Suprapubic skin (tissue), 4 donors: ENCODE measurements at places on chromosomes 13 and 19.
A peak's percentile ranks its signal among the peaks of the same experiment; 100 is the strongest.

DNA sequence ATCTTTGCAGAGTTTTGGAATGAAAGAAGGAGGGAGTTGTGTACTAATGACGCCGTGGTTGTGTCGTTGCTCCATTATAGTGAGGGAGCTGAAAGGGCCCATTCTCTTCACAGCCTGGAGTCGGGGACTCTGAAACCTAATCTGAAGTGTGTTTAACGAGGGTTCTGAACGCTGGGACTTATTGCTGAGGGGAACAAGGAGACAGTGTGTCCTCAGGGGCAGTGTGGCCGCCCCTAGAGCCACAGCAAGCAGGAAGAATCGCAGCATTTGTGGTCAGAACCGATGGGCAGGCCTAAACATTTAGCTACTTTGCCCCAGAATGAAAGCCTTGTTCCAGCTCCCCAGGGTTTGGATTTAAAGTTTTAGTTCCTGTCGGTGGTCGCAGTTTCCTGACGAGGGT, 156.4 kb upstream of the RNF113B start:
- no peak overlapping the region for H3K27ac ChIP-seq
- no peaks in the 10 kb centered on the region for H3K27me3 ChIP-seq
- no peaks in the 10 kb centered on the region for H3K4me1 ChIP-seq
- DNase-seq, result no peak
- no peaks in the 10 kb centered on the region for H3K36me3 ChIP-seq

DNA sequence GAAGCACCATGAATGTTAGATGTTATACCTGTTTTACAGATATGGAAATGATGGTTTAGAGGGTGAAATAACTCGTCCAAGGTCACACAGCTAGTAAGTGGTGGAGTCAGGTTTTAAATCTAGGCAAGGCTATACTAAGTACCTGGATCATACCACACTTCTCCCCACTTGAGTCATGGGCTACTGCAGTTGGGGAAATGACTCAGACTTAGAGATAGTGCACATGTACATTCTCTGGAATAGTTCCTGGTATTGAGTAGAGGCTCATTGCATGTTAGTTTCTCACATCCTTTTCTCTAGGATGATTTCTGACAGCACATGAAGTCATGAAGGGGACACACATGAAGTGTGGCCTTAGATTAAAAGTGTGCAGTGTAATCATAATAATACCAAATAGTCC, 76.2 kb upstream of the TNFSF11 start:
- H3K4me3 ChIP-seq, result no peak overlapping the region
- H3K36me3 ChIP-seq, result no peaks in the 10 kb centered on the region
- H3K27ac ChIP-seq, result no peak overlapping the region
- no peak for DNase-seq
- H3K4me1 ChIP-seq, result no peaks in the 10 kb centered on the region
- no peaks in the 10 kb centered on the region for H3K27me3 ChIP-seq

DNA sequence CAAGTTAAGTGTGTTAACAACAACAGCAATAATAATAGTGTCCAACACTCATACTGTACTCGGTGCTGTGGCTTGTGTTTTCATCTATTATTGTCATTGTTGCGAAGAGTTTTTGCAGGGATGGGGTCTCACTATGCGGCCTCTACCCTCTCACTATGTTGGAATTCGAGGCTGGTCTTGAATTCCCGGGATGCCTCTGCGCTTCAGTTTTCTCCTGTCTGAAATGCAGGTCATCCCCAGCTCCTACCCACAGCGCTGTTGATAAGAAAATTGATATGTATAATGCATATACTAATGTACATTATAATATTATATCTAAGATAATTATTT, 4.9 kb upstream of the SBK3 start:
- no peaks in the 10 kb centered on the region for H3K36me3 ChIP-seq

GRCh38 chr13:20142927-20143480, 17.8 kb downstream of the GJA3 start:
- H3K36me3 ChIP-seq, result no peaks in the 10 kb centered on the region
- H3K27me3 ChIP-seq, result peaks cover 67% of the 10 kb centered on the region
- no peak overlapping the region for H3K27ac ChIP-seq
- no peak for DNase-seq

DNA sequence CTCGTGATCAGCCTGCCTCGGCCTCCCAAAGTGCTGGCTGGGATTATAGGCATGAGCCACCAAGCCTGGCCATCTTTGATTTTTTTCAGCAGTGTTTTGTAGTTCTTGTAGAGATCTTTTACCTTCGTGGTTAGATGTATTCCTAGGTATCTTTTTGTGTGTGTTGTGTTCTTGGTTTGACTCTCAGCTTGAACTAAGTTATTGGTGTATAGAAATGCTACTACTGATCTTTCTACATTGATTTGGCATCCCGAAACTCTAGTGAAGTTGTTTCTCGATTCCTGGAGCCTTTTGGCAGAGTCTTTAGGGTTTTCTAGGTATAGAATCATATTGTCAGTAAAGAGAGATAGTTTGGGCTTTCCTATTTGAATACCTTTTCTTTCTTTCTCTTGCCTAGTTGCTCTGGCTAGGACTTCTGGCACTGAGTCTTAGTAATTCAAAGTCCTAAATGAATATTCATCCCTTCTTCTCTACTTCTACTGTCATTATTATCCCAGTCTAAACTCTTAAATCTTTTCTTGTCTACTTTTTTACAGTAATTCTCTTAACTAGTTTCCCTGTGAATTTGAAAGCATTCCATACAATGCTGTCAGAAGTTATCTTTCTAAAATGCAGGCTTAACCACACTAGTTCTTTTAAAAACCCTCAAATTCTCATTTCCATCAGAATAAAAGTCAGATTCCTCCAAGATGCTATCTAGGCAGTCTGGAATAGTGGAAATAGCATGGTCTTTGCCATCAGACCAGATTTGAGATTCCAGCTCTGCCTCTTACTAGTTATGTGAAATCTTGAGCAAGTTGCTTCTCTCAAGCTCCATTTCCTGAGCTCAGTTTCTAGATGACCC, 7.0 kb downstream of the GPR18 start:
- DNase-seq, result no peak
- no peak overlapping the region for H3K27ac ChIP-seq
- peaks cover 3% of the 10 kb centered on the region for H3K4me1 ChIP-seq
- H3K36me3 ChIP-seq, result peaks cover 22% of the 10 kb centered on the region
- H3K27me3 ChIP-seq, result no peaks in the 10 kb centered on the region
- no peak overlapping the region for H3K4me3 ChIP-seq

DNA sequence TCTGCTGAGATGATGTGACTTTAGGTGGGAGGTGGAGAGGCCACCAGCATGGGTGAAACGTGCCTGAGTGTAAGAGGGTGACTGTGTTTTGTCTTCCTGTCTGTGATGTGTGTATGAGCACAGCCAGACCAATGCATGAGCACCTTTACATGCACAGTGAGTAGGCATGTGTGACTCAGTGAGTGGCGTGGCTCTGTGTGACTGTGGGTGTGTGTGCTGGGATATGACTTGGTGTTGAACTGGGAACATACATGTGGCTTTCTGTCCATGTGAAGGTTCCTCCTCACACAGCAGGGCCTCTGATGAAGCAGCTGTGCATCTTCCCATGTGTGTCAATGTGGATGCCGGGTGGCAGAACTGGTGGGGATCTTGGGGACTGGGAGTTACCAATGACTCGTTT, 19.9 kb upstream of the LGALS13 start:
- no peak overlapping the region for H3K27ac ChIP-seq
- DNase-seq, result no peak
- H3K4me3 ChIP-seq, result no peak overlapping the region
- peaks cover 6% of the 10 kb centered on the region for H3K27me3 ChIP-seq
- H3K4me1 ChIP-seq, result no peaks in the 10 kb centered on the region
- H3K36me3 ChIP-seq, result no peaks in the 10 kb centered on the region

DNA sequence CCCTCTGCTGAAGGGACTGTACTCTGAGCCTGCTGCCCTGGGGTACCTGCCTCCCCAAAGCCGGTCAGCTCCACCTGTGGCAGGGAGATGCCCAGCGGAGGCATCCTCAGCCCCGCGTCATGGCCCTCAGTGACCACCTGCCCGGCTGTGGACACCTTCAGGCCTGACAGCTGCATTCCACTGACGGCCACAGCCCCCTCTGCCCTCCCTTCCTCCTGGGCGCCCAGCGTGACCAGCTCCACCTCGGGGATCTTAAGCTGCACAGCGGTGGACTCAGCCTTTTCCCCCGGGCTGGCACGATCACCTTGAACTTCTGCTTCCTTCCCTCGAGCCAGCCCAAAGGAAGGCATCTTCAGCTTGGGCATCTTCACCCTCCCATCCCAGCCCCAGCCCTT, 4.8 kb upstream of the HIPK4 start:
- H3K4me3 ChIP-seq, result no peak overlapping the region
- DNase-seq, result no peak
- H3K27ac ChIP-seq, result no peak overlapping the region

DNA sequence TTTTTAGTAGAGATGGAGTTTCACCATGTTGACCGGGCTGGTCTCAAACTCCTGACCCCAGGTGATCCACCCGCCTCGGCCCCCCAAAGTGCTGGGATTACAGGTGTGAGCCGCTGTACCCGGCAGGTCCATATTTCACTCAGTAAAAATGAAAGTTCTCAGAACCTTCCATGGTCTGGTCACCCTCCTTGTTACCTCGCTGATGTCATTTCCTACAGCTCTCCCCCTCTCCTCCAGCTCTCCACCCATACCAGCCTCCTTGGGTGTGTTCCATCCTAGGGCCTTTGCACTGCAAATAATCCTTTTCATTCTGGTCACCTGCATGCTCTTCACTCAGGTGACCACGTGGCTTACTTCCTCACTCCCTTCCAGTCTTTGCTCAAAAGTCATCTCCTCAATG, 78.2 kb upstream of the TNFSF11 start:
- H3K27ac ChIP-seq, result no peak overlapping the region
- no peak overlapping the region for H3K4me3 ChIP-seq
- no peak for DNase-seq
- no peaks in the 10 kb centered on the region for H3K4me1 ChIP-seq
- no peaks in the 10 kb centered on the region for H3K27me3 ChIP-seq

DNA sequence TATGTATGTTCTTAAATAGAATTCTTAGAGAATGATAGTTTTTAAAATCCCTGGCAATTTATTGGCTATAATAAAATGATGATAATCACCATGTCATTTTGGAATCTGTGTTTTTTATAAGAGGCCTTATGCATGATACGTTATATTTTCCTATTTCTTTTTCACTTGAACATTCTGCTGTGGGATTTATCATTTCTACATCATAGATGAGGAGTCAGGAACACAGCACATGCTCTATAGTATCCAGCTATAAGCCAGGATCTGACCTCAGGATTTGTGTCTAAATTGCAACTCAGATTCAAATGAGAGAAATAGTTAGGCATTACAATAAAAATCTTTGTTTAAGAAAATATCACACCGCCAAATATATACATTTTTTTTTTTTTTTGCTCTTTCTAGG, 928.0 kb downstream of the EFNB2 start:
- H3K27me3 ChIP-seq, result no peaks in the 10 kb centered on the region
- H3K27ac ChIP-seq, result no peak overlapping the region
- DNase-seq, result no peak
- H3K4me3 ChIP-seq, result no peak overlapping the region
- no peaks in the 10 kb centered on the region for H3K4me1 ChIP-seq

GRCh38 chr13:79780240-79780639, 299.3 kb downstream of the NDFIP2 start:
- peaks cover 12% of the 10 kb centered on the region for H3K4me1 ChIP-seq
- DNase-seq, result no peak
- no peaks in the 10 kb centered on the region for H3K36me3 ChIP-seq
- no peak overlapping the region for H3K27ac ChIP-seq

- no peaks in the 10 kb centered on the region for H3K36me3 ChIP-seq
- peaks cover 40% of the 10 kb centered on the region for H3K4me1 ChIP-seq
- H3K27ac ChIP-seq, result peak overlapping the region; percentile 84
- H3K27me3 ChIP-seq, result no peaks in the 10 kb centered on the region
- H3K4me3 ChIP-seq, result peak overlapping the region; percentile 38
- DNase-seq, result no peak
Measured at GRCh38 chr13:75760131-75761021, 124.2 kb downstream of the LMO7 start.

DNA sequence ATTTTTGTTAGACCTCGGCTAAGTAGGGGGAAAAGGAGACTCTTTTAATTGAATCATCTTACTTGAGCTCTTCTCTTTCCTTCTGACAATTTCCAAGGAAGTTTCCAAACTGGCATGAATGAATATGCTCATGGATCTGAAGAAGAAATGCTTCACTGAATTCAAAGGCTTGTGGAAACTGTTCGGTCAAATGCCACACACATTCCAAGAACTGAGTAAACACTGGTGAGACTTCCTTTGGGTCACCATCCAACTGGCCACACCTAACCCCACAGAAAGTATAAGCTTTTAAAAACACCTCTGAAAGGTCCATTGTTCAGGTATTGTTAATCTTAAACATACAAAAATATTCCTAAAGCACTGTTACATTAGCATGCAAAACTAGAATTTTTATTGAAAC, 33.6 kb downstream of the MTMR6 start:
- no peak overlapping the region for H3K27ac ChIP-seq
- H3K36me3 ChIP-seq, result peaks cover 56% of the 10 kb centered on the region
- no peak for DNase-seq
- H3K4me3 ChIP-seq, result no peak overlapping the region

GRCh38 chr13:43647471-43647870, 139.3 kb downstream of the ENOX1 start:
- H3K36me3 ChIP-seq, result no peaks in the 10 kb centered on the region
- H3K4me3 ChIP-seq, result no peak overlapping the region
- no peak for DNase-seq
- no peaks in the 10 kb centered on the region for H3K27me3 ChIP-seq

GRCh38 chr13:113650275-113650674, 7.7 kb downstream of the ATP4B start:
- no peaks in the 10 kb centered on the region for H3K36me3 ChIP-seq
- H3K27ac ChIP-seq, result no peak overlapping the region
- peak overlapping the region; percentile 17 for H3K4me3 ChIP-seq
- H3K27me3 ChIP-seq, result no peaks in the 10 kb centered on the region
- peaks cover 24% of the 10 kb centered on the region for H3K4me1 ChIP-seq
- DNase-seq, result peak; percentile 73

DNA sequence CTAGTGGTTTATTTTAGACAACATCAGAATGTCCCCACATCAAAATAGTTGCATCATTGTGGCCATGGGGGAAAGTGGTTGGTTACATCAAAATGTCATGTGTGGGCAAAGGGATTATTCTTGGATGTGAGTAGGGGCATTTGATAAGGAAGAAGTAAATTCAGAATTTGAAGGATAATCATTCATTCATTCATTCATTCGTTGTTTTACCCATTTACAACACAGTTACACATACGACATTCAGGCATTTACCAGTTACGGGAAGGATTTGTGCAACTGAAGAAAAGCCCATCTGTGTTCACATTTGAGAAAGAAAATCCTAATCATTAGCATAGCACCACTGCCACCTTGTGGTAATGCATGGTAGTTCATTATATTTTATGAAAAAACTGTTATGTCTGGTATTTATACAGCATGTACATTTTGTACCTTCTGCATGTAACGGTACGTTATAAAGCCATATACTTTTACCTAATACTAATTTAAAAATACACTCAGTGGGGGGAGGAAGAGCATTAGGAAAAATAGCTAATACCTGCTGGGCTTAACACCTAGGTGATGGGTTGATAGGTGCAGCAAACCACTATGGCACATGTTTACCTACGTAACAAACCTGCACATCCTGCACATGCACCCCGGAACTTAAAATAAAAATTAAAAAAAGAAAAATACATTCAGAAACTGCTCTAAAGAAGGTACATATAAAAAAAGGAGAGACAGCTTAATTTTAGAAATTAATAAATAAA, 62.1 kb downstream of the DGKH start:
- H3K27ac ChIP-seq, result no peak overlapping the region
- DNase-seq, result no peak
- no peaks in the 10 kb centered on the region for H3K36me3 ChIP-seq
- H3K27me3 ChIP-seq, result no peaks in the 10 kb centered on the region
- H3K4me3 ChIP-seq, result no peak overlapping the region
- H3K4me1 ChIP-seq, result peaks cover 10% of the 10 kb centered on the region
